ENCODE measurements at places on chromosomes 16 and 17.

- DNase-seq, result no peak
These were observed 71.3 kb downstream of the TMC6 start for GRCh38 chr17:78057113-78057740.

DNA sequence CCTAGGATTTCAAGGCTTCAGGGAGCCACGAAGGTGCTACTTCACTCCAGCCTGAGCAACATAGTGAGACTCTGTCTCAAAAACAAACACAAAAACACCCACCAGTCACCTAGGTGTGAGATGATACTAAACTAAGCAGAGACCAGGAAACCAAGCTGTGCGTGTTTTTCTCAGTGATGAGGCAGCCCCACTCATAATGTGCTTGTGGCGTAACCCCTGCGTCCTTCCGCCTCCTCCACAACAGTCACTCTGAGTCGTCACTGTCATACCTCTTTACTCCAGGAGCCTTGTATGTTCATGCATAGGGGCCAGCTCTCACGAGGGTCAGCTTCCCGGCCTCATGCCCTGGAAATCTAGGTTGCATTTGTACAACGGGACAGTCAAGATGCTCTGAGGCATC, 31.1 kb upstream of the SLC47A1 start:
- DNase-seq, result no peak

DNA sequence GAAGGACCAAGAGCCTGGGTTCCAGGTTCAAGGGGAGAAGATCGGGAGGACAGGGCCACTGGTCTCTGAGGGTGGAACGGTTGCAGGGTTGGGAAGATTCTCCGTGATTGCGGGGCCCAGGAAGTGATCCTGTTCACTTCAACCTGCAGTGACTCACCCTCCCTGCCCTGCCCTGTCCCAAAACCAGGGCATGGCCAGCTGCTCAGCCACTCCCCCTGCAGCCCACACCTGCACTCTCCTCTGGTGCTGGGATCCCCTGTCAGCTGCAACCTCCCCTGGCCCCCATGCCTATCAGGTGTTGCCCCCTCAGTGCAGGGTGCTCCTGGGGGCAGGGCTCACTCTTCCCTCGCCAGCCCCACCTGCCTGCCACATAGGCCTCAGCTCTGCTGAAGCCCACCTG, 1.1 kb downstream of the RUNDC3A start:
- DNase-seq, result no peak

GRCh38 chr16:11024333-11025053, 80.1 kb downstream of the CLEC16A start:
- peak; percentile 62 for DNase-seq

DNA sequence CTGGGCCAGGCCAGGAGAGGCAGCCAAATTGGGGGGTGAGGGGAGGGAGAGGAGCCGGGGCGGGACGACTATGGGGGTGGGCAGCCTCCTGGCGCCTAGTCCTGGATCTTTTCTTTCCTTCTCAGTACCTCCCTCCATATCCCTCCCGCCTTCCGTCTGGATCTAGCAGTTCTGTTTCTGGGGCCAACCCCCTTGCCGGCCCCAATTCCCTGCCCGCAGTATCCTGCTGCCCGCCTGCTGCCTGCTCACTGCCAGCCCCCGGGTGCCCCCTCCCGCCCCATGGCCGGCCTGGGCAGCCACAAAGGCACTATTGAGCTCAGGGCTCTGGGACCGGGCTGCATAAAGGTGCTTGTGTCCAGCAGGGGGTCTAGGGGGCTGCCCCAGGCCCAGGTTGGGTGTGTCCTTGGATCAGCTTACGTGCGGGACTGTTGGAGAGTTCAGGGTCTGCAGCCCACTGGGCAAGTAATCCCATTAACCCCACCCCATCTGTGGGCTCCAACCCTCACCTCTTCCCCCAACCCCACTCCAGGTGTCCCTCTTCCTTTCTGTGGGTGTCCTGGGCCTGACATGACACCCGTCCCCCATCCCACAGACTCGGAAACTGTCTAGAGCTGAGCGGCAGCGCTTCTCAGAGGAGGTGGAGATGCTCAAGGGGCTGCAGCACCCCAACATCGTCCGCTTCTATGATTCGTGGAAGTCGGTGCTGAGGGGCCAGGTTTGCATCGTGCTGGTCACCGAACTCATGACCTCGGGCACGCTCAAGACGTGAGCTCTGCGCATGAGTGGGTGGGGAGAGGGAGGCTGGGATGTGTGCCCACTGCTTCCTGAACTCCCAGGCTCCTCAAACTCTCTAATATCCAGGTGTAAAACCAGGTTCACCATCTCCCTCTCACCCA, 2.0 kb downstream of the WNK4 start:
- no peak for DNase-seq

GRCh38 chr17:19388791-19389785, 2.1 kb upstream of the MFAP4 start:
- DNase-seq, result no peak

DNA sequence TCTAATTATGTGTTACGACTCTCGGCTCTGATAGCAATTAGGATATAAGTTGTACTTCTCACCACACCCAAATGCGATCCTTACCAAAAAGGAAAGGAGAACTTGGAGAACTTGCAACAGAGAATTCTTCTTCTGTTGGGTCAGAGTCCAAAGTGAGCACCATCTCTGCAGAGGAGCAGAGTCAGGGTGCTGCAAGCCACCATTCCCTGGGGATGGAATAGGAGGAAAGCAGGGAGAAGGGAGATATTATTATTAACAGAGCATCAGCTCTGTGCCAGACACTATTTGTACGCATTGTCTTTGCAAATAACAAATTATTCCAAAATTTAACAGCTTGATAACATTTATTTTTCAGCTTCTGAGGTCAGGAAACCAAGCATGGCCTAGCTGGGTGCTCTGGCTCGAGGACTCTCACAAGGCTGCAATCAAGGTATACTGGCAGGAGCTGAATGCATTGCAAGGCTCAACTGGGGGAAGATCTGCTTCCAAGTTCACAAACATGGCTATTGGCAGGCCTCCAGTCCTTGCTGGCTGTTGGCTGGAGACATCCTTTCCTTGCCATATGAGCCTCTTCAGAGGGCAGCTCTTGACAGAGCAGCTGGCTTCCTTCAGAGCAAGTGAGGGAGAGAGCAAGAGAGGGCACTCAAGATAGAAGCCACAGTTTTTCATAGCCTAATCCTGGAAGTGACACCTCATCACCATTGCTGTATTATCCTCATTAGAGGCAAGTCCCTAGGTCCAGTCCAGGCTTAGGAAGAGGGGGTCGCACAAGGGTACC, 296.2 kb upstream of the CDH5 start:
- peak; percentile 52 for DNase-seq

- DNase-seq, result peak; percentile 2
These were observed 251.6 kb downstream of the KCNJ2 start for GRCh38 chr17:70420861-70421445.

DNA sequence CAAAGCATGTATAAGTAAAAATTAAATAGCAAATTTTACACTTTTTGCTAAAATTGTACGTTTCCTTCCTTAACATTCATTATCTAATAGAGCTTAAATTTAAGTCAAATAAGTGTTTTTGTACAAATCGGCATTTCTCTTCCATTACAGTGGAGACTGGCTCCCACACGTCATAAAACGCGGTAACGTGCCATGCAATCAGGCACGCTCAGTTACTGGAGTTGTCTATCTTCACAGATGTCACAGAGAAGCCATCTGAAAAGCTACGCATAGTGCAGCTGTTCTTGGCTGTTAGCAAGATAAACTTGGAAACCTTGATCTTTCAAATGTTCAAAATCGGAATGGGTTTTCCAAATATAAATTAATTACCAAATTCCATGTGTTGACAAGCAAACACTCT, 165.3 kb downstream of the STX8 start:
- no peak for DNase-seq

DNA sequence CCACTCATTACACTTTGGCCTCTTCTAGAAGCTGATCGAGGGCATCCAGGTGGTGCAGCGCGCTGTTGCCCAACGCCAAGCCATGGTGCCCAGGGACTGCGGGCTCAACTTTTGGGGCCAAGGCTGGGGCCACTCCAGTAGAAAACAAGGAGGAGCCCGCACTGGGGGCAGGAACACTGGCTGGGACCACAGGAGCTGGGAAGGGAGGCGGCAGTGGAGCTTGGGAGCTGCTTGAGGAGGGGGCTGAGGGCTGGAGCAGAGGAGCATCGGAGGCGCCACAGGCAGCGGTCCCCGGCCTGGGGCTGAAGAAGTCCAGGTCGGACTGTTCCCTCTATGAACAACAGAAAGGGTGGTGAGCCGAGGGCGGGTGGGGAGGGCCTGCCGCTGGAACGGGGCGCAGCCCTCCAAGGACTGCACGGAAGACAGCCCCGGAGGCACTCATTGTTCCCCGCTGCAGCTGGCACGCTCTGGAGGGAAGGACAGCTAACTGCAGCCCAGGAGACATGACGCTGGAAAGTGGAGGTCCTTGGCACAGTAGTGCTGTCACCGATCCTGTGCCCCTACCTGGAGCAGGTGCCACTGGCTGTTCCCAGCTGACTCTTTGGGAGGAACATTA, 21.5 kb downstream of the GGA3 start:
- no peak for DNase-seq

DNA sequence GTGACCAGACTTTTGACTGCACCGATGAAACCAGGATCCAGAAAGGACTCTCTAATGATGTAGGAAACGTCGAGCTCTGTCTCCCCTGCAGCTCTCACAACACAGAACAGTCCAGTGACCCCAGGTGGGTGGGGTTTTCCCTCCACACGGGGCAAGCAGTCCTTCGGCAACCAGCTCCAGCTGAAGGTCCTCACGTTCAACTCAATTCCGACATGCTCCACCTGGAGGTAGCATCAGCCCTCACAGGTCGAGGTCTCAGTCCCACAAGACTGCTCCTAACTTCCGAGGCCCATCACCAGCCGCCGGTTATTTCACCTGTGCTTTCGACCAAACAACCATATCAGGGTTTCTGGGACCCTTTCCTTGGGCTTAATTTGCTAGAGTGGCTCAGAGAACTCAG, 28.2 kb downstream of the ITGAE start:
- no peak for DNase-seq

DNA sequence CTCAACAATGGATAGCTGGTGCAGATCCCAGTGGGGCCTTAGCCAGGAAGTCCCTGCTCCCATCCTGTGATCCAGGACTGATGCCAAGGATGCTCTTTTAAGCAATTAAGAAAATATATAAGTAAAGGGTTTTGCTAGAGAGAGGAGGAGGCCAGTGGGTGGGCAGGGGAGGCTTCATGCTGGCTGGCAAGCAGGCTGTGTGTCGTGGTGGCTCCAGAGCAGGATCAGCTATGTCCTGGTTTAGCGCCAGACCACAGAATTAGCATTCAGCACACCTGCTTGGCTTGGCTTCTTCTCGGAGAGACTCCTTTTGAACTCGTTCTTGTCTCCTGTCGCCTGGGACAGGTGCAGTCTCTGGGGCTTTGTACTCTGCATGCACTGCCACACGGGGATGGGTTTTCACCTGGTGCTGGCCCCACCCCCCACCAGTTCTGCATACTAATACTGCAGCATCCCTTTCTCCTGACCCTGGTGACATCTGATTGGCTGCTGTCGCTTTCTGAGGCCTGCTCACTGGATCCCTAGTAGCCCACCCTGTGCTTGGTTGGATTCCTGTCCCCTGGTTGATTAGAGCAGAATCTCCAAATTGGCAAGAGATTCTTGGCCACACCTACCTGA, 66.1 kb downstream of the PLD6 start:
- DNase-seq, result no peak

- DNase-seq, result peak; percentile 91
These were observed 15.4 kb downstream of the FLYWCH1 start for GRCh38 chr16:2927010-2927646.

DNA sequence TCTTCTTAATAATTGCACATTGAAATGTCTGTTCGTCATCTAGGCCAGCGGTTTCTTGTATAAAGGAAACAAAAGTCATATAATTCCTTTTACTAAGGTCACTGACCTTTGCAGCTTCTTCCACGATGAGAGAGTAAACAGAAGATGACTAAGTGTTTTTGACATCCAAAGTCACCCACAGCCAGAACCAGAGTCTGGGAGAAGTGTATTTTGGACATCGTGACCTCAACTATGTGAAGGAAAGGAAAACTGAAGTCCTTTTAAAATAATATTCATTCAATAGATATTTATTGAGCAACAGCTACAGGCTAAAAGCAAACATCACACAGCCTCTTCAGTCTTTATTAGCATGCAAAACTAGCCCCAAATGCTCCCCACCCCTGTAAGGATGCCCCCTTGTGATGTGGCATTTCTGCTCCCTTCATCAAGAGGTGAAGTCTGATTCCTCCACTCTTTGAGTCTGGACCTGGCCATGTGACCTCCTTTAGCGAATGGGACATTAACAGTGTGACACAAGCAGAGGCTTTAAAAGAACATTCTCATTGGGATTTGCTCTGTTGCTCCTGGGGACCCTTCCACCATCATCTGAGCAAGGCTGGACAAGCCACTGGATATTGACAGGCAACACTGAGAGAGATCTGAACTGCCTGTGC, 8.1 kb upstream of the PMP22 start:
- DNase-seq, result peak; percentile 98

DNA sequence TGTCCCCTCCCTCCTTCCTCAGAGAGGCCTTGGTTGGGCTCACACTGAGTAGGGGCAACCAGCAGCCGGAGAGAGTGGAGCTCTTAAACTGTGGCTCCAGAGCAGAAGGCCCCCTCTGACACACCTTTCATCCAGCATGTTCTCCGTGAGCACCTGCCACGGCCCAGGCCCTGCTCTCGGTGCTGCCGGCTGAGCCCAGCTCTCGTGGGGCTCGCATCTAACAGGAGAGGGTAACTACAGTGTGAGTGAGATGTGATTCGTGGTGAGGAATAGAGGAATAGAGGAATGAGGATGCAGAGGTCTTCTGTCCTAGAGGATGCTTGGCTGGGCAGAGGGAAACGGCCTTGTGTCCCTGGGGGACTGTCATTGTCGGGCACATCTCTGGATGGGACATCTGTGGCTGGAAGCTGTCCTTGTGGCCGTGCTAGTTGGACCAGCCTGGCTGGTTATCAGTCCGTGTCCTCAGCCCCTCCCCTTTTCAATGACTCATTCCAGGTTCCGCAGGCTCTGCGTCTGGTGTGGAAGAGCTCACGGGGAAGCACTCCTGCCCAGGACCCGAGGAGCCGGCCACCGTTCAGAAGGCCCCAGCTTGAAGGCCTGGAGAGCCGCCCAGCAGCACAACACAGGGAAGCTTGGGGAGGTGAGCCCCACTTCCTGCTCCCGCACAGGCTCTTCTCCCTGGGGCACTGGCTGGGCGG, 11.9 kb upstream of the DNASE1 start:
- peak; percentile 27 for DNase-seq

GRCh38 chr16:85592700-85593493, 20.2 kb upstream of the GSE1 start:
- peak; percentile 62 for DNase-seq

GRCh38 chr17:16383216-16383615, 2.3 kb downstream of the UBB start:
- no peak for DNase-seq

- no peak for DNase-seq
These were observed 524.3 kb downstream of the MAF start for GRCh38 chr16:79076047-79076767.

- DNase-seq, result no peak
These were observed 36.1 kb downstream of the PRKCB start for GRCh38 chr16:23871924-23872323.

All from fibroblast of mammary gland (primary cell).